GM23338 (cell line): ENCODE measurements at places on chromosomes 1 and 21. TPM values are rescaled to one million over a fixed set of nuclear protein-coding genes. Genes with fewer than 3 reads are reported as not detected.

GRCh38 chr1:116726872-116727820, 27.1 kb upstream of the CD2 start:
- H3K4me1 ChIP-seq = peaks cover 4% of the 10 kb centered on the region
- H3K27ac ChIP-seq = no peak overlapping the region
- no peaks in the 10 kb centered on the region for H3K36me3 ChIP-seq
- DNase-seq = no peak
- no peak overlapping the region for H3K4me3 ChIP-seq

DNA sequence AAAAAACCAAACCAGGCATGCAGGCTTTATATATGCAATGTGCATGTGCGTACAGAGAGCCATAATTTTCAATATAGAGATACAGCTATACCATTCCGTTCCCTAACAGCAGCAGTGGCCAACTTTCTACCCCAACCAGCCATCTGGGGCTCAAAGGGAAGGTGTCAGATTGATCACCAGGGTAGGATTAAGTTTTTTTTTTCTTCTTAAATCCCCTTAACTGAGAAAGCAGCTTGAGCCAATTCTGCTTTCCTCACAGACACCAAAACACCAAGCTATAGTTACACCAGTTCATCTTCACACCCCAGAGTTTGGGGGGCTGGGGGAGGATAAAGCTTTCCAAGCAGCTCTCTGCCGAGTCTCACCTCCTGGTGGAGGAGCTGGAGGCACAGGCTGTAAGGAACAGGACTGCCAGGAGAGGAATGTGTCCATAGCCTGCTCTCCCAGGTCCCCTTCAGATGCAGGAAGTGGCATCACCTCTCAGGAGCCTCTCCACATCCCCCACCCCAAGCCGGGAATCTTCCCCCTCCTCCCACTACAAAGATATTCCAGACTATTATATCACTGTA, 87.9 kb downstream of the SSBP3 start:
- peak overlapping the region; percentile 50; the same call in 1 of the 2 replicates for H3K27ac ChIP-seq
- DNase-seq = no peak
- no peaks in the 10 kb centered on the region for H3K27me3 ChIP-seq
- no peaks in the 10 kb centered on the region; the same call in 1 of the 2 replicates for H3K36me3 ChIP-seq

DNA sequence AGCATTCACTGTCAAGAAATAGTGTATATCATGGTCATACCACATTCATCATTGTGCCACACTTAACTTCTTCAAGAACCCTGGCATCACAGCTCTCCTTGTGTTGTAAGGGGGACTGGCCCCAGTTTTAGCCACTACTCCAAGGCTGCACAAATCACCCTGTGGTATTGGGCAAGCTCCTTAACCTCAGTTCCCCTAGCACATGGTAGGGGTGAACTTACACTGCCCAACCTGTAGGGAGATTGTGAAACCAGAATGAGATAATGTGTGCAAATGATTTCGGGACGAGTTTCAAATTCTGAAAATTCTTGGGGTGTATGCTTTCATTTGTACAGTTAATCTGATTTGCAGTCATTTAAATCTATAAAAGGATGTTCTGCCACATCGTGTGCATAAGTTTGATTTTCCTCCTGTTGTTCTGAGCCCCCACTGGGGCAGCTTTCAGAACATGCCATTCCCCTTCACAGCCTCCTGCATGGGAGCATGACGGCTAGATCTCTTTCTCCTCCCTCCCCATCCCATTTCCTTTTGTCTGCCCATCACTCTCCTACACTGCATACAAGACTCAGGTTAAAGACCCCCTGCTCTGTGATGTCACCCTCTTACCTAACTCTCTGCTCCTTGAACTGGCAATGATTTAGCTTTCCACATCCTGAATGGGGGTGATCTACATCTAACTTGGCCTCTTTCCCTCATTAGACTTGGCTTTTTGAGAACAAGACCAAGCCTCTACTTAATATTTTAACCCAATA, 290.3 kb downstream of the CHRM3 start:
- H3K27ac ChIP-seq = no peak overlapping the region
- H3K36me3 ChIP-seq = no peaks in the 10 kb centered on the region
- H3K27me3 ChIP-seq = no peaks in the 10 kb centered on the region
- no peak overlapping the region for H3K4me3 ChIP-seq
- DNase-seq = peak; percentile 25

The FAM72D gene
- total RNA-seq = 8.2 and 12.5 TPM in 2 replicates

The RHOU gene
- total RNA-seq = 3.7 and 4.4 TPM in 2 replicates

The GRHL3 gene
- total RNA-seq = 0.93 and 1.1 TPM in 2 replicates
